Posterior cingulate gyrus (tissue), 11 donors: ENCODE measurements at places on chromosomes 11 and 22.

- peak; percentile 86 for DNase-seq
Measured at GRCh38 chr11:65558930-65559509, 861 bp upstream of the LTBP3 start.

- no peak for DNase-seq
Measured at GRCh38 chr22:30506507-30506968, 1.0 kb upstream of the SEC14L4 start.

GRCh38 chr11:29432719-29433325 lies 584.0 kb downstream of the KCNA4 start:
- DNase-seq, result no peak

- peak; percentile 22 for DNase-seq
Measured at GRCh38 chr11:9017773-9018172, 14.0 kb upstream of the NRIP3 start.

GRCh38 chr22:47168900-47169800 lies 406.7 kb downstream of the TBC1D22A start:
- DNase-seq, result peak; percentile 85

DNA sequence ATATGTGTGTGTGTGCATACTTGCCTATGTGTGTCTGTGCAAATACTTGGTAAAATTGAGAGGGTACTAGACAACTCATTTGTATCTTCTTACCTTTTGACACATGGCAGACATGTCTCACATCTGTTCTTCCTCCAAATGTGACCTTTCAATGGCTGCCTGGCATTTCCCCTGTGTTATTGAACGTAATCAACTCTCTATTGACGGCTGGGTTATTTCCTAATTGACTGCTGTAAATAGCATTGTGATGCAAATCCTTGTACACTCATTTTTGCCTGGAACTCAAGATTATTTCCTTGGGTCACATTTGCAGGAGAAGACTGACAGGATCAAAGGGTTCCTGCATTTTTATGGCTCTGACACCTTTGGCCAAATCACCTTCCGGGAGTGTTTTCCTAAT lies 37.4 kb downstream of the KCNQ1 start:
- DNase-seq, result no peak

- no peak for DNase-seq
Measured at GRCh38 chr11:21464601-21465193, 728.2 kb upstream of the ANO5 start.

DNA sequence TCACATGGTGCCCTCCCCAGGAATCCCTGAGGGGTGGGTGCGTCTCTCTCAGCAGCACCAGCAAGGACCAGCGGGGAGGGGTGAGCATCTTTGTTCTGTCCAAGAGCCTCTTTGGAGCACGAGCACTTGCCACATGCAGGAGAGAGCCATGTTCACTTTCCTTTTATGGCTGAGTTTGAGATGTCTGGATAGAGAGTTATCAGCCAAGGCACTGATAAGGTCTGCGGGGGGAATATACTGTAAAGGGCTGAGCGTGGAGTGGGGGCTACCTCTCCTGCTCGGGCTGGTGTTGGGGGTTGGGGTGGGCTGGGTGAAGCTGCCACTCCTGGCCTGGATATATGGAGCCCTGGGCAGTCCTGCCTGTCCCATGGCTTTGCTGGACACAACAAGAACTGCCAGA lies 34.9 kb upstream of the CCDC188 start:
- DNase-seq, result no peak

- DNase-seq, result peak; percentile 84
Measured at GRCh38 chr22:18024276-18024939, at the start of gene MICAL3. MICAL3 (minus strand) TSS chr22:18024561; CDS start chr22:17906812, 117,749 bp downstream.

- no peak for DNase-seq
Measured at GRCh38 chr22:42074132-42074811, at the start of gene PHETA2. PHETA2 (plus strand) TSS chr22:42074248; CDS start chr22:42077294, 3,046 bp downstream.

DNA sequence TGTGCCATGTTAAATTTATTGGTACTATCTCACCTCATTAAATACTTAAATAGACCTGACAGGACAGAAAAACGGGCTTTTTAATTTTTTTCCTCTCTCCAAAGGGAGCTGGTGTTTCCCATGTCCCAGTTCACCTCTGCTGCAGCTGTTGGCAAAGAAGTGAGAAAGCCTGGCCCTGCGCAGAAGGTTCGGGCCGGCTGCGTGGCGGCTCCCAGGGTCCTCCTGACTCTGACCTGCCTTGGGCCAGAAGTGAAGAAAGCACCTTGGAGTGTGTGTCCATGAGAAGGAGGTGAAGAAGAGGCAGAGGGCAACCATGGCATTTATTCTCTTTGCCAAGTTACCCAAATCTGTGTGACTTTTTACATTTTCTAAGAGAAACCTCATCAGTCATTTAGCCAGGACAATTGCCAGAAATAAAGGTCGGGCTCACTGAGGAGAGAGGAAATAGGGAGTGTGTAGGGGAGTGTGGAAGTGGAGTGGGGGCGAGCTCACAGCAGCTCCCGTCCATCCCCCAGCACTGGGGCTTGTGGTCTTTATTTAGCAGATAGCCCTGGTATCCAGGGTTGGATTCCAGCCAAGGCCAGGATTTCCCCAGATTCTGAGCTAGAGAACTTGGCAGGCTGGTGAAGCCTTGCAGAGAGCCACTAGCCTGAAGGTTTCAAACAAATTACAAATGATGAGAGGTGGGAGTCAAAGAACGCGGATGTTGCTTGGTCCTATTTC lies 102.4 kb upstream of the CADM1 start:
- no peak for DNase-seq

DNA sequence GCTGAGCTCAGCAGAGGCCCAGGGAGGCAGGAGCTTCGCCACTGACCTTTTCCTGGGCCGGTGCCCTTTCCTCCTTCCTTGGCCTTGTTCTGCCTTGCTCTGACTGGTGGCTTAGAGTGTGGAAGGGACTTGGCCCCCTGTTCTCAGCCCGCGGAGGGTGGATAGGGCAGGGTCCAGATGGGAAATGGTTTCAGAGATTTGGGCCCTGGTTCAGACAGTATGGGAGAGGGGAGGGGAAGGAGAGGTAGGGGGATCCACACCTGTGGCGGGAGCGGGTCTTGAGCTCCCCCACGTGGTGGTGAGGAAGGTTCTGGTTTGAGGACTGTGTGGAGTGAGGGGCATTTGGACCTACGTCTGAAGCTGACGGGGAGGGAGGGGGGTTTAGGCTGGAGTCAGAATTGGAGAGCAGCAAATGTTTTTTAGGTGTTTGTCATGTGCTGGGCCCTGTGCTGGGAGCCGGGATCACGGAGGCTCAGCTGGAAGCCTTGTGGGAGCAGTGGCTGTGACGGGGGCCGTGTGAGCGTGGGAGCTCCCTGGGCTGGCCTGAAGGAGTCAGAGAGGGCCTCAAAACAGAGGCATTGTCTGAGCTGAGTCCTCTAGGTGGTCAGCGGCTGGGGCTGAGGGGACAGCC lies 27.2 kb downstream of the SHANK3 start:
- no peak for DNase-seq

DNA sequence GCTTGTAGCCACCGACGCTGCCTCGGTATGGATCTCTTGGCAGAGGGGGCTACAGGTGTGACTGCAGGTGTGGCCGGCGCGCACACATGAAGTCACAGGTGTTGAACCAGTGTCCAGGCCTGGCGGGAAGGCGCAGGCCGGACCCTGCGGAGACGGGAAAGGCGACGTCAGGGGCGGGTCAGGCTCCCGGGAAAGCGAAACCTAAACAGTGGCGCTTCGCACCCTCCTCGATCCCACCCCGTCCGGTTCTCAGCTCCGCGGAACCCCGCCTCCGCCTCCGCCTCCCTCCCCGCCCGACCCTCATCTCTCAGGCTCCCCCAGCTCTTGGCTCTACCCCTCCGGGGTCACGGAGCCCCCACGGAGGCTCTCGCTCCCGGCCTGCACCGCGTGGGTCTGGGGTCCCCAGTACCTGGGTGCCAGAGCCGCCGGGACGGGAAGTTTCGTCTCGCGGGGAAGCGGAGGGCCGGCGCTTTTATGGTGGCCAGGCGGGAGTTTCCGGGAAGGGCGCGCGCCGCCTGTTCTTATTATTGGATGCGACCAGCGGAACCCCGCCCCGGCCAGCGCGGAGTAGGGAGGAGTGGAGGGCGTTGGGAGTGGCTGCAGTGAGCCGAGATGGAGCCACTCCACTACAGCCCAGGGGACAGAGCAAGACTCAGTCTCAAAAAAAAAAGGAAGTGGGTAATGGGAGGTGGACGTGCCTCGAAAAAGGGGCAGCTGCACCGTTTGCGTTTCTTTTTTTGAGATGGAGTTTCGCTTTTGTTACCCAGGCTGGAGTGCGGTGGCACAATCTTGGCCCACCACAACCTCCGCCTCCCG lies at the start of gene IRF7:
IRF7 (minus strand) TSS at position 447 of the 816 bp plus-strand sequence. CDS start 586 bp downstream, outside the sequence.
- peak; percentile 73 for DNase-seq

GRCh38 chr11:2156416-2157182 lies 4.4 kb downstream of the INS start:
- peak; percentile 82 for DNase-seq

- no peak for DNase-seq
Measured at GRCh38 chr11:40030867-40031266, 1428.6 kb downstream of the LRRC4C start.

DNA sequence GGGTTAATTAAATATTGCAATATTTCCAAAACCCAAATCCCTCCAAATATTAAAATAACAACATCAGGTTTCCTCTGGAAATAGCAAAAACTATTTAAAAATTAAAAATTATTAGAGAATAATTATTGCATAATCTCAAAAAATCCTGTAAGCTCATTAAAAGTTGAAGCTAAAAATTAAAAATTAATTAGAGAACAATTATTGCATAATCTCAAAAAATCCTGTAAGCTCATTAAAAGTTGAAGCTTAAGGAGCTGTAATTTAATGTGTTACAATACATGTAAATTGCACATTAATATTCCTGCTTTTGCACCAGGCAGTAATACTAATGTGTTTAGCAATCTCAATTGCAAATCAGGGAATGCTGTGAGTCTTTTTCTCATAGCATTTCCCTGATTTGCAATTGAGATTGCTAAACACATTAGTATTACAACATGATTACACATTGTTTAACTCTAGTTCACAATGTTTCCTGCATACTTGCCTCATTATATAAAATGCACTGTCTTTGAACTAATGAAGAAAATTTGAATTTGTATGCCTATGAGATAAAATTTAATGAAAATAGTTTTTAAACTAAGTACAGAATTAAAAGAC lies 247.7 kb downstream of the GUCY1A2 start:
- DNase-seq, result no peak

GRCh38 chr11:26106726-26107125 lies 225.2 kb upstream of the ANO3 start:
- no peak for DNase-seq

DNA sequence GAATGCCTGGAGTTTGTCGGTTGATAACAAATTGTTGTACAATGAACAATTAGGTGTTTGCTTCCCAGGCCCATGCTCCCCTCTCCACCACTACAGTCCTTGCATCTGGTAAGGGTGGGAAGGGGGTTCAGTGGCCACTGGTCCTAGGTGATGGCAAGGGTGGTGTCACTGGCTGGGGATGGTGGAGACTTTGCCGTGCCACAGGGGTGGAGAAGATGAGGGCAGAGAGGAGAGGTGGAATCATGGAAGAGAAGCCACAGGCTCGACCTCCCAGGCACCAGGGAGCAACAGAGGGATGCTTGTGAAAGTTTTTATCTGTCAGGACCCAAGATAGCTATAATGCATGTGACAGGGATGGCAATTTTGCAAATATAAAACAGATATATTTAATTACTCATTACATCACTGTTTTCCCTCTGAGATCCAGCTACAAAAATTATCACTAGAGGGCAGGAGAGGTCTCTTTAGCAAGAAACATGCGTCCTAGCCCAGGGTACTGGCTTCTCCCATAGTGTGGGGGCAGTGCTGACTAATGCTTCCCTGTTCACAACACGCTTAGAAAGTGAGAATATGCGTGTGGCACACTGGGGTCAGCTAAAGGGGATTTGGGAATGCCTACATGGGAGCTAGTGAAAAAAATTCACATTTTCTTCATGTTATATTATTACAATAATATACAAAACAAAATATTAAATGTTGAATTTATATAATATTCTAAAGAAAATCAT lies 49.0 kb upstream of the AMPD3 start:
- DNase-seq, result peak; percentile 64
